ENCODE measurements at places on chromosomes 1 and 21.

DNA sequence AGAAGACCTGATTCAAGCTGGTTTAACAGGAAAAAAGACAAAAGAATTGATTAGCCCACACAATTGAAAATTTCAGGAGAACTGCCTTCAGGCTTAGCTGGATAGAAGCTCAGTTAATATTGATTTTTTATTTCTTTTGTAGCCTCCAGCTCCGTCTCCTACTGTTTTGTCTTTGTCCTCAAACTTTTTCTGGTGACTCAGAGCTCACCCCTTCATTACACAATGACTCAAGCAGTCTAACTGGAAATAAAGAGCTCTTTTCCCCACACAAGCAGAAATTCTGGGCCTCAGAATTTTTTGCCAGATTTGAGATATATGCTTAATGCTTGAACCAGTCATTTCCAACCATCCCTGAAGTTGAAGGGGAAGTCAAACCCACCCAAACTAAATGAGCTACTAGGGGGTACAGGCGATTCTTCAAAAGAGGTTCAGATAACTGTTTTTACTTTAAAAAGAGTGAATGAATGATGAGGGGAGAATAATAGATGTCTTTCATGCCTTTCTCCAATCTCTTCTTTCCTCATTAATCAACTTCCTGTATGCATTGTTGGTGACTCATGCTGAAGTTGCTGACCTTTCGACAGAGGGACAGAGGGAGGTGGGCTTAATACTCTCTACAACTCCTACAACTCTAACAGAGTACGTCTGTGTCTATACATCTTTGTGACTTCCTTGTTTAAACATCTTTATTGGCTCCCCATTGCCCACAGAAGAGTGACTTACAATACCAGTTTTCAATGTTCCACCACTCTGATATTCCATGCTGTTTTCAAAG is 6.2 kb upstream of the ACP6 start:
- DNase-seq: no peak

DNA sequence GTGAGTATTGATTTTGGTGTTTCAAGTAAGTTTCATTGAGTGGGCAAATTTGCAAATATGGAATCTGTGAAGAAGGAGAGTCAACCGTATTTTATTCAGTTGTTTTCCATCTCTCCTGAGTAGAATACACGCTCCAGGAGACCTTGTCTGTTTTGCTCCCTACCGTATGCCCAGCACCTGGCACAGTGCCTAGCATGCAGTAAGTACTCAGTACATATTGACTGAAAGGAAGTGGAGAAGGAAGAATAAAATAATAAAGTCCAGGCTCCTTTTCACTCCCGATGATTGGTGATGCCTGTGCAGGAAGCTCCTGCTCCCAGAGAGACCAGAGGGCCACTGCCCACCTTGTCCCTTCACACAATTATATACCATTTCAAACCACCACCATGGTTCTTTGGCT is 59.4 kb upstream of the NEK2 start:
- DNase-seq: no peak

GRCh38 chr1:228697207-228698016 is 37.9 kb upstream of the RHOU start:
- no peak for DNase-seq

DNA sequence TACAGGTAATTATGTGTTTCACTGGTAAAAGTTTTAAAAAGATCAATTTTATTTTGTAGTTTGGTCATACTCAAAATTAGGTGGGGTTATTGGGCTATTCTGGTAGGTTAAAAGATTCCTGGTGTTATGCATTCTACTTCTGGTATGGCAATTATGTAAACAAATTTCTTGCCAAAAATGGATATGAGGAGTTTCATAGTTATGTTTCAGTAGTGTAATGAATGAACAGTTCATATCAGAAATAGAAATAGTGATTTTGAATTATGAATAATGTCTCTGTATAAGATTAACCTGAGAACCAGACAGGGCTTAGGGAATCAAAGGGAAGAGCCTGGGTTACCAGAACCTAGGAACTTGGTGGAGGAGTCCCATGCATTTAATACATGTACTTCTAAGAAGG is 15.9 kb downstream of the ATF6 start:
- DNase-seq: no peak

GRCh38 chr1:168763031-168763430 is 34.0 kb upstream of the DPT start:
- no peak for DNase-seq

- no peak for DNase-seq
These were observed 36.1 kb upstream of the SLC25A33 start for GRCh38 chr1:9503001-9503675.

DNA sequence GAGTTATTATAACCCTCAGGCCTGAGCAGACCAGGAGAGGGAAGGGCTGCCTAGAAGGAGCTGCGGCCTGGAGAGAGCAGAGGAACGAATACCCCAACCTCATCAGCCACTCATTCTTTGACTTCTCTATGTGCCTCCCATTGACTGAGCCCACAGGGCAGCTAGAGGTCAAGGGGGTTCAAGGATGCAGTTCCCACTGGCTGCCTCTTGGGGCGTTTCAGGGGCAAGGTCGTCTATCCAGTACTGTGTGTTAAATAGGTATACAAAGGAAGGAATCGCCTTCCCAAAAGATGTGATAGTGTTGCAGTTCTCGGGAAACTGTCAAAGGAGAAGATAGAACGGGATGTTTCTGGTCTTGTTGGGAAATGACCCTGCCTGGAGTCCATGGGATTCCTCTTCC is 250.6 kb downstream of the PRDM2 start:
- no peak for DNase-seq

- no peak for DNase-seq
These were observed 25.1 kb downstream of the IRF2BP2 start for GRCh38 chr1:234584926-234585325.

DNA sequence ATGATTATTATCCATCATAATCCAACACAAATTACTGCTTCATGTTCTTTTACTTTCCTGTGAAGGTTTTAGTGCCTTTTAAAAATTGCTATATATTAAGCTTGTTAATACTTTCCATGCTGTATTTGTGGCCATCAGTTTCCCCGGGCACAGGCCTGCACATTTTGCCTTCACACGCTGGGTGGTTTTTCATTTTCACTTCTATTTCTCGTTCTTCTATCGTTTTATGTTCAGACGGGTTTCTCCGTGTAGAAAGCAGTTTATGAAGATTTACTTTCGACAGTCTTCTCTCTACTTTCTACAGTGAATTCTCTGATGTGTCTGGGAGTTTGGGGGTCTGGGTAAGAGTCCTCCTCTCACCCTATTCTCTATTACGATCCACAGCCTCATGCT is 9.5 kb downstream of the RUNX3 start:
- DNase-seq: no peak

Measured in stimulated activated CD4-positive, alpha-beta T cell treated with anti-CD3 and anti-CD28 coated beads, TNF-alpha, amount 100 ng/mL, for 1 hour (primary cell).